ENCODE measurements at places on chromosomes 5 and 9.
A peak's percentile ranks its signal among the peaks of the same experiment; 100 is the strongest.

GRCh38 chr9:127214421-127215267, 49.9 kb upstream of the GARNL3 start:
- peak; percentile 72 for DNase-seq

- peak; percentile 56 for DNase-seq
These were observed 322.2 kb downstream of the NDUFS4 start for GRCh38 chr5:53882676-53883031.

DNA sequence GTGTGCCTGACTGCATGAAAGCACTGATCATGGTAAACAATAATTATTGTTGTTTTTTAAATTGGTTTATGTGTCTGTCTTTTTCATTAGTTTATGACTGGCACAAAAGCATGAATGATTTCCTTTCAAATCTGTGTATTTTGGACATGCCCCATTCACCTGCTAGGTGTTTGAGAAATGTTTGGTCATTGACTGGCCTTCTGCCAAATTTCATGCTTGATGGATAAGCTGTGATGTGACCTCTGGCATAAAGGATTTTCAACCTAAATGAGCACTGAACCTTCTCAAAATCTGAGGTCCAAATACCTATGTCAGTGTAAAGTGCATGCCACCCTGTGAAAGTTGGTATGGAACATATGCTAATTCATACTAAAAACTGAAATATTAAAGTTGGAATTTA, 204.5 kb downstream of the BRINP1 start:
- no peak for DNase-seq

- peak; percentile 91 for DNase-seq
These were observed 348.5 kb downstream of the BNC2 start for GRCh38 chr9:16521868-16522411.

DNA sequence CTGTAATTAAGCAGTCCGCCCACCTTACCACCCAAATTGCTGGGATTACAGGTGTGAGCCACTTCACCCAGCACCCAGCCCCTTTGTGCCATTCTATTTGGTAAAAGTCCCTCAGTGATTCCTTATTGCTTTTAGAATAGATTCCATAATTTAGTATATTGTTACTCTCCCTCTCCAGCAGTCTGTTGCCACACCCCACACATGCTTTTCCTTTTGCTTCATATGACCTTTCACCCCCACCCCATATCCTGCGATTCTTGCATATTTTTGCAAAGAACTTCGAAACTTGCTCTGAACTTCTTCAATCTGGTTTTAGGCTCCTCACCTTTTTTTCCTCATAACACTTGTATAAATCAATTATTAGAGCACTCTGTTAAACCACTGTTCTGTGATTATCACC, 100.2 kb downstream of the MTREX start:
- no peak for DNase-seq

GRCh38 chr9:126151031-126151685, 175.5 kb upstream of the MVB12B start:
- no peak for DNase-seq

GRCh38 chr5:78586251-78586650, 62.3 kb downstream of the LHFPL2 start:
- DNase-seq, result peak; percentile 100

DNA sequence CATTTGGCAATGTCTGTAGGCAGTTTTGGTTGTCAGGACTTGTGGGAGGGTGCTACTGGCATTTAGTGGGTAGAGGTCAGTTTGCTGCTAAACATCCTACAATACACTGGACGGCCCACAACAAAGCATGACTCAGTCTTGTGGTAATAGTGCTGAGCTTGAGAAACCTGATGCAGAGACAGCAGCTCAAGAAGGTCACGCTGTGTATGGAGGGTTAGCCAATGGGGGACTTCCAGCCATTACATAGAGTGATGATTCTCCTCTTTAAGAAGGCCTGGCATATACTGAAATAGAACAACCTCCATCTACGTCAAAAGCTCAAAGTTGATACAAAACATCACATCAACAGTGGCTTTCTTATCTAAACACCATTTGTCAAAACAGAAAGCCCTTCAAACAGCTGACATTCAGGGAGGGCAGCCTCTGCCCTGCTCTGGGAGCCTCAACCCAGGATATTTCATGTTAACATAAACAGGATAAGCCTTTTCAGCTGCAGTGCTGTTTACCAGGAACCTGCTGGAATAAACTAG, 143.0 kb downstream of the GPBP1 start:
- DNase-seq, result peak; percentile 97

GRCh38 chr5:150052226-150052955, 34.0 kb downstream of the CSF1R start:
- DNase-seq, result no peak

- peak; percentile 0 for DNase-seq
These were observed 1139.1 kb upstream of the SEMA6A start for GRCh38 chr5:117713585-117714198.

DNA sequence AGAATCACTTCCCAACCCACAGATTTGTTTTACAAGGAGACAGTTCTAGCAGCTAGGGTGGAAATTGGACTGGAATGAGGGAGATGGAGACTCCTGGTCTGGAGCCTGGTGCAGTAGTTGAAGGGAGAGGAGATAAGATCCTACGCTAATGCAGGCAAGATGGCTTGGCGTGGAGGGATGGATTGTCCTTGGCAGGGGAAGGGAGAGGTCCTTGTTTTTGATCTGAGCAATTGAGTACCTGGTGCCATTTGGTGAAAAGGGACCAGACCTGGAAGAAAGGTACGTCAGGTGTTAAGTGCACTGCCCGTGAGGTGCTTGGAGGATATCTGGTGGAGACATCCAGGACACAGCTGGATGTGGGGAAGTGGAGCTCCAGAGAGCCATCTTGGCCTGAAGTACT, 35.7 kb downstream of the ANGPTL2 start:
- DNase-seq, result no peak

GRCh38 chr9:2198956-2199635, 183.9 kb downstream of the SMARCA2 start:
- no peak for DNase-seq

GRCh38 chr9:137620581-137620980, 1.8 kb downstream of the EHMT1 start:
- DNase-seq, result no peak

DNA sequence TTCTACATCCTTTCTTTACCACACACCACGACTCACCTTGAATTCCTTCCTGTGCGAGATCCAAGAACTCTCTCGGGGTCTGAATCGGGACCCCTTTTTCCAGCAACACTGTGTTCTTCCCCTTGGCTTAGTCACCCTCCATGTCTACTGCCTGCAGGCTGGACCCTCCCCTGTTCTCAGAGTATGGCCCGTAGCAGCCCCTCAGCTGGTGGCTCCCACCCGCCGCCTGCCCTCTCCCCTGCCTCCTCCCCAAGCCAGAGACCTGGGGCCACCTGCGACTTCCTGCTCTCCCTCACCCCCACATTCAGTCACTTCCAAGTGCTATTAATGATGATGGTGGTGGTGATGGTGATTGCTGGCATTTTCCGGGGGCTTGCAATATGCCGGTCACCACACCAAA, 6.5 kb upstream of the IL4 start:
- DNase-seq, result no peak

- DNase-seq, result no peak
These were observed 1.8 kb downstream of the MCTP1 start for GRCh38 chr5:95283022-95283615.

DNA sequence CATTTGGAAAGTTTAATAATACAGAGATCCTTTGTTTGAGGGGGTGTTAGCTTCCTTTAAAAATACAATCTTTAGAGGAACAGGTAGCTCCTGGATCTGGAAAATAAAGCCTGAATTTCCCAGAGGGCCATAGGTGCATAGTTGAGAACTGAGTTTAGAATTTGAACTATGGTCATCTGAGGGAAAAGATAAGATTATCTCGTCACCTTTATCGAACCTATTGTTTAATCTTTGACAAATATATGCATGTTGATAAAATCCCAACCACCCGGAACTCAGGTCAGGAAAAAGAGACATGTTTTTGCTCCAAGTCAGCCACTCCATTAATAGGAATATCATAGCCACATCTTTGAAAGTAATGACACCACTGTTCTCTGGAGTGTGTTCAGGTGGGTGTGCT, 91.7 kb upstream of the FAM169A start:
- no peak for DNase-seq

DNA sequence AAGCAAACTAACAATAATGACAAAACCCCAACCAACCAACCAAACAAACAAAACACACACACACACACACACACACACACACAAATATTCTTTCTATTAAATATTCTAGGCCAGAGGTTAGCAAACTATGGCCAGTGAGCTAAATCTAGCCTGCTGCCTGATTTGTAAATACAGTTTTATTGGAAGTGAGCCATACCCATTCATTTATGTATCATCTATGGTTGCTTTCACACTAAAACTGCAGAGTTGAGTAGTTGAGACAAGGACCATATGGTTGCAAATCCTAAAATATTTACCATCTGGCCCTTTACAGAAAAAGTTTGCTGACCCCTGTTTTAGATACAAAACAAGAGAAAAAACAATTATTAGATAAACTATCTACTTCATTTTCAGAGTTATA, 620.5 kb upstream of the SEMA6A start:
- DNase-seq, result no peak

DNA sequence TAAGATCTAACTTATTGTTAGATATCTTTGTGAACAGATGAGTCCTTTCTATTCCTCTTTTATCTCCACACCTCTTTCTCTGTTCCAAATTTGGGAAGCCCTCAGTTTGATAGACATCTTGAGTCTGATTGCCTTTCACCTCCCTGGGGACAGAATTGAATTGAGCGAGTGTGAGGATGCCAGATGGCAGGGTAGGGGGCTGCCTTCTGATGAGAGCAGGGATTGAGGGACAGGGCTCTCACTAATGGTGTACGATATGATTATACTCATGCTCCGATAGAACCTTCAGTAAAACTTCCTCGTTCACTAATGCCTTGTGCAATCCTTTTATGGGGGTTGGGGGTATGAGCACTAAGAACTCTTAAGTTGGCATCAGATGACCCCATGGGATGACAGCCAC, 172.1 kb upstream of the DAP start:
- DNase-seq, result no peak

GRCh38 chr9:30796764-30797163, 1587.7 kb upstream of the ACO1 start:
- DNase-seq, result no peak
